Activated CD4-positive, alpha-beta T cell treated with anti-CD3 and anti-CD28 coated beads, Interleukin-2, Interleukin-6, amounts not matched to agents 100 ng/mL and 50 ng/mL, durations not matched to agents 16 hours and 8 hours (primary cell): ENCODE measurements at places on chromosomes 2 and 18.
A peak's percentile ranks its signal among the peaks of the same experiment; 100 is the strongest.

GRCh38 chr18:4510160-4510559, 55.1 kb upstream of the DLGAP1 start:
- DNase-seq, result no peak

DNA sequence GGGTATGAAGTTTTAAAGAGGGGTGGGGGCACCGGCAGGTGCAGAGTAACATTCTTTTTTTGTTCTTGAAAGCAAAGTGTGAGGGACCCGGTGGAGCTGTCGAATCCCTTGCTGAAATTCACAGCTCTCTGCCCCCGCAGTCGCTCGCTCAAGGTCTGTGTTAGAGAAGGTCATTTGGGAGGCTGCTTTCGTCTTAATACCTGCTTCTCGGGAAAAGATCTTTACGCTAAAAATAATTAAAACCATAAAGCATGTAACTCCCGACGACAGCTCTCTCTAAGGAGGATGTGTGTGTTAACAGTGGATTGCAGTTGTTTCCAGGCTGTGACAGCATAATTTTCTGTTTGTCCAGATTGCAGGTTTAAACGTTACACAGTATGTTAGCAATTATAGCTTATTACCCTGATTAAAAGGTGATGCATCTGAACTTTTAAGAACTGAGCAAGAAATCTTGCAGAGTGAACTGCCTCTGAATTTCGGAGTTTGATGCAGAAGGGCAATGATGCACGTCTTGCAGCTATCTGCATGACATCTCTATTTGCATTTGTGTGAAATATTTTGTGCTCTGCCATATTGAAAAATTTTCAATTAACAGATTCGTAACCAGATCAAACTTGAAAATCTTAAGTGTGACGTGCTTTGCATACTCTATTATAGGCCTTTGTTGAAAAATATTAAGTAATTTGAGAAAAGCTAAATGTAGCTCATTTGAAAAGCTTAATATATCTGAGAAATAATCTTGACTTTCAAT, 954 bp downstream of the RAPGEF4 start:
- DNase-seq, result no peak

- DNase-seq, result no peak
Observed at GRCh38 chr2:162732946-162733698, 105.4 kb downstream of the KCNH7 start.

GRCh38 chr2:150109028-150109427, 378.4 kb downstream of the RND3 start:
- DNase-seq, result no peak

DNA sequence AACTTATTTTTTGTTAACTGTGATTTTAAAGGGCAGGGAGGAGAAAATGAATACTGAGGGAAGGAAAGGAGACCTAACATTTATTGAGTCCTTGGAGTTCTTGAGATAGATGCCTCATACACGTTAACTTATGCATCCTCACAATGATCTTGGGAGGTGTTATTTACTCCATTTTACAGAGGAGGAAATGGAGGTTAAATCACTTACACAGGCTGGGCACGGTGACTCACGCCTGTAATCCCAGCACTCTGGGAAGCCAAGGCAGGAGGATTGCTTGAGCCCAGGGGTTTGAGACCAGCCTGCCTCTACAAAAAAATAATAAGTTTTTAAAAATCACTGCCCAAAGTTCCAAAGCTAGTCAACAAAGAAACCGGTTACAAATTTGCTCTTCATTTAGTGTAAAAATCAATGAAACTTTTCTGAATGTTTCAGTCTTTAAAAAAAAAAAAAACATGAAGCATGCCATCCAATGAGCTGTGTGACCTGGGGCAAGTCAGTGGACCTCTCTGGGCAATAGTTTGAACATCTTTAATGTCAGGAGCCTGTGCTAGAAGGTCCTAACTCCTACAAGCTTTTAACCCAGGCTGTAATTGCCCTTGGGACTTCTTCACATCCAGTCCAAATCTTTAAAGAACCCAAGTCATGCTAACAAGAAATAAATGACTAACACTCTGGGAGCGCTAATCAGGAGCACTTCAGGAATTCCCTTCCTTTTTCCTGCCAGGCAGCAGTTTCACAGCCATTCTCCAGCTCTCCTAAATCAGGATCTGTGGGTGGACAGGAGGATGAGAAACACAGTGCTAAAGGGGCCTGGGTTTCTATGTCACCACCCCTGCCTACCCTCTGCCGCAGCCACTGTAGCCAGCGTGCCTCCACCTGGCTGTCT, 176.4 kb downstream of the TMEM247 start:
- DNase-seq, result no peak

DNA sequence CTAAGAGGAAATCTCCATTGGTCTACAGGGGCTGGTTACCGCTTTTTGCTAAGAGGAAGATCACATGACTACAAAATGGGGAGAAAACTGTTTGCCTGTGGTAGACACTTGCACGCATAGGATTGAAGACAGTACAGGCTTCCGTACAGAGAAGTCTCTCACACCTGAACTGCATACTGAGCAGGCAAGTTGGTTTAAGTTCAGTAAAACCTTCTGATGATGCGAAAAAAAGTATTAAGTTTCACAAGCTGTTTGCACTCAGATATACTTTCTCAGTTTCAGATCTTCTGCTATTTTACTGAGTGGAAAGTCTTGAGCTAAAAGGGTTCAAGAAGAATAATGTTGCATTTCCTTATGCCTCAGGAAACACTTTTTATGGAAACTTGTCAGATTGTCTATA, 292.2 kb upstream of the MC4R start:
- DNase-seq, result no peak

DNA sequence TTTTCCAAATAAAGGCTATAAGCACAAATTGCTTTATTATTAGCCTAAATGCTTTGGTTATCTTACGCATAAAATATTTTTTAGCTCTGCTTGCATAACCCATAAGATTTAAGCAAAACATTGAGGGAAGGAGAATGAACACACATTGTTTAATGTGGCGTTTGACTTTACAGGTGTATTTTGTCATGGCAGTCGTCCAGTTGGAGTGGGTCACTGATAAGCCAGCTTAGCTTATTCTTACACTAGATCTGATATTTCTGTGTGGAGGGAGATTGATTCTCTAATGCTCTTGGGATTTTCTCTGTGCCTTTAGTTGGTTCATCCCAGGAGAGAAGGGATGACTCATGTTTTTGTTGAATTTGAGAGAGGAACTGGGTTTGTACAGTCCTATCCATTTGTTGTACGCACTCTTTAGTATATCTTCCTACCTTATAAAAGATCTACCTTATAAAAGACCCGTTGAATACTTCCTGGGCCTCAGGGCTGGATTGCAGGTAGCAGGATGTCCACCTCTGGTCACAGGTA, 47.5 kb upstream of the ACYP2 start:
- DNase-seq, result no peak

GRCh38 chr2:239142806-239143205, 258.0 kb downstream of the HDAC4 start:
- DNase-seq, result peak; percentile 26

DNA sequence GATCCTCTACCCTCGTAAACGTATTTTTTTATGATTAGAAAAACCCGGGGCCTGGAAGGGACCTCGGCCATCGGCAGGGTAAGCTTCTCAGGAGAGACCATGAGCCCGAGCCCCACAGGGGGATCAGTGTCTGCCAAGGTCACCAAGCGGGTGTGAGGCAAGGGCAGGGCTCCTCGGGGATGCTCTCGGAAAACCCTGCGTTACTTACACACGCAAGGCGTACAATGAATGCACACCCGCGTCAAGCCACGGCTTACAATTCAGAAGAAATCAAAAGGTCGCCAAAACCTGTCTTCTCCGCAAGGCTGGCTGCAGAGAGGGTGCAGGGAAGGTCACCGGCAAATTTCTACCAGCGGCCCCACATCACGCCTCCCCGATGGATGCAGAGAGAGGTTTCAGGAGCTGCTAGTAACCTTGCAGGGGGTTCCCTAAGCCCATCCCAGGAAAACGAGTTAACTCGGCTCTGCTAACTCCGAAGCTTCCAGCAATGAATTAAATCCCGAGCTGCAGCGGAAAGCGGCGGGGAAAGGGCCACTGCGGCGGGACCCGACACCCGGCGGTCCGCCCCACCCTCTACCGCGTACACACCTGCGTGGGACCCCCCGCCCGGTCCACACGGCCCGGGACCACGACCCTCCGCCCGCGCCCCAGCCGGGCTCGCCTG, 638 bp downstream of the ST3GAL5 start:
- DNase-seq, result peak; percentile 23

- no peak for DNase-seq
Observed at GRCh38 chr2:6314218-6314960, 551.3 kb downstream of the CMPK2 start.

DNA sequence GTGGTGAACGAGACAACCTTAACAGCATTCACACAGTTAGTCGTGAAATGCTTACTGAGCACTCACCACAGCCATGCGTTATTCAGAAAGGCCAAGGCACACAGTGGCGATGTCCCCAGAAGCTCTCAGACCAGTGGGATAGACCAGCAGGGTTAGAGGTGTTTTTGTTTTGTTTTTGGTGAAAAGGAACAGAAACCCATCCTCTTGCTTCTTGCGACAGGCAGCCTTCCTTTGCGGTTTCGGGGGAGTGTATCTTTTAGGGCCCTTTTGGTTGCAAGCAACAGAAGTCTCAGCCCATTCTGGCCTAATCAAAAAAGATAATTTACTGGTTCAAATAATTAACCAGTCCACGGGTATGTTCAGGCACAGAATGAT, 4.7 kb downstream of the GNLY start:
- DNase-seq, result no peak

GRCh38 chr2:79876430-79876829, 363.6 kb downstream of the CTNNA2 start:
- DNase-seq, result no peak

DNA sequence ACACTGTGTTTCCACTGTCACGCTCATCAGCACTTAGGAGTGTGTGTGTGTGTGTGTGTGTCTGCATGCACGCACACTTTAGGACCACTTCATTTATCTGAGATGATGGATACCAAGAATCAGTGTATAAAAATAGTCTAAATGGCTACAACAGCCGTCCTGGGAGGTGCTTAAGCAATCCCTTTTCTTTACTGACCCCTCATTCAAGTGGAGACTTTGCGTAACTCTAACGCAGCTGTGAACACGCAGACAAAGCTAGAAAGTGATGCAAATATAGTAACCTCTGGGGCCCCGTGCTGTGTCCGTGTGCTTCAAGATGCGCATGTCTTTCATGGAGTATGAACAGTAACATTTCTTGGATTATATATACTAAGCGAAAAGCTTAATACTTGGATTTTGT, 40.4 kb upstream of the RBM44 start:
- no peak for DNase-seq

DNA sequence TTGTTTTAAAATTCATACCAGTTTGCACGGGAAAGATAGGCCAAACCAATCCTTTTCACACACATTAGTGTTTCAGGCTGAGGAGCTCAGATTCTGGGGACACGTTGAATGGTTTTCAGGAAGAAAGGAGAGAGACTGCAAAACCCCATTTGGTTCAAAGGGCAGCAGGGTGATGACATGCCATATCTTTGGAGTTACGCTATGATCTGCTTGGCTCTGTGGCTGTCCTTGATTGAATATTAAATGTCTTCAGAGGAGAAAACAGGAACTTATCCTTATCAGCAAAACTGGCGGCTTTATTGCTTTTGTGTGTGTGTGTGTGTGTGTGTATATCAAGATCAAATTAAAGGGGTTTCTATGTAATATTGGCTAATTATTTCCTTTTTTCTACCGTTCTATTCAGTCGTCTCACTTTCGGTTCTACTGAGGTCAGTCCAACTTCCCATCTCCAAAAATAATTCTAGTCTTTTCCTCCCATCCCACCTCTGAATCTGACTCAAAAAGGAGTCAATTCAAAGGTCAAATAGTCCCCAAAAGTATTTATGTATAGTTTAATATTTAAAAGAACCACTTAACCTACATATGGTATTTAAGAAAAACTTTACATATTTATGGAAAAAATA, 292.9 kb upstream of the CCDC68 start:
- DNase-seq, result no peak

DNA sequence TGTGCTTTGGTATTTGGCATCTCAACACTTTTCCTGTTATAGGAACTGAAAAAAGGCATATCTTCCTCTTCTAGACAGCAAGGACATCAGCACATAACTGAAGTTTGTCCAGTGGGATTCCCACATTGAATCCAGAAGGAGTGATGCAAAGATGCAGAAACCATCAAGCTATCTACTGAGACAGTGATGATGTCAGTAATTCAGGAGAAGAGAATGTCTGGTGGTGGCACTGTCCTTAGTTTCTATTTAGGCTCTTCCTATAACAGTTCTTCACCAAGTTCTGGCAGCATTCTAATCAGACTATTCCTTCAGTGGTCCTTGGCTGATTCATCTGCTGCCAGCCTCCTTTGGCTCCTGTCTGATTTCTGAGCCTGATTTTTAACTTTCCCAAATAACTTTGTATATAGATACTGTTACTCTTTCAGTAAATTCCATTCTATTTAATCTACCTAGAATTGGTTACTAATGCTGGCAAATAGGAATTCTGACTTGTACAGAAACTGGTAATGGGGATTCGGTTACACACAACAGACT, 56.6 kb upstream of the AGPS start:
- DNase-seq, result no peak

- DNase-seq, result no peak
Observed at GRCh38 chr18:50107468-50107977, 87.4 kb downstream of the MYO5B start.

DNA sequence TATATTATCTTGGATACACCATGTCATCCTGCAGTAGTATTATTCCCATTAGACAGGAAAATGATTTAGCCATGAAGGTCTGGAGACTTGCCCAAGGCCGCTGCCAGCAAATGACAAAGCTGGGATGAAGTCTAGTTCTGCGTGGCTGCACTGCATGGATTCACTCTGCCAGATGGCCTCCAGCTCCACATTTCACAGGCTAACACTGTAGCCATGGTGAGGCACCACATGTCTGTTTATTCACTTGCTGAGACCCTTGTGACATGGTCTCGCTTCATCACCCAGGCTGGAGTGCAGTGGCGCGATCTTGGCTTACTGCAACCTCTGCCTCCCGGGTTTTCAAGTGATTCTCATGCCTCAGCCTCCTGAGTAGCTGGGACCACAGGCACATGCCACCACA, 31.5 kb upstream of the SCG2 start:
- no peak for DNase-seq

GRCh38 chr2:196113061-196113974, 44.7 kb upstream of the DNAH7 start:
- no peak for DNase-seq

GRCh38 chr2:216436383-216436782, 24.1 kb downstream of the SMARCAL1 start:
- no peak for DNase-seq

DNA sequence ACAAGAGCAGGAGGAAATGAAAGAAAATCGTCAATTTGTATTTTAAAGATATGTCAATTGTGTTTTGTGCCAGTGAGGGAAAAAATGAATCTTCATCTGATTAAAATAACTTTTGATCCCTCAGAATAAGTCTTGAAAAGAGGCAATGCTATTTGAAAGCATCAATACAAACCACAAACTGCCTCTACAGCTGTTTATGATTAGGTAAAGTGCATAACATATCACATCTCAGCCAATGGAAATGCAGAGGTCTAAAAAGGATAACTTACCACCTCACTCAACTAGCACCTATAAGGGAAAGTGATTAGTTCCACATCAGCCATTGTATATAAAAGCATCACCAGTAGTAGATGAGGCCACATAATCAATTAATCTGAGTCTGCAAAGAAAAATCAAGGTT, 492.2 kb upstream of the CDH2 start:
- no peak for DNase-seq
